ENCODE measurements at places on chromosomes 2 and 18.
A peak's percentile ranks its signal among the peaks of the same experiment; 100 is the strongest.

- DNase-seq: no peak
Measured at GRCh38 chr2:30643674-30644073, 163.6 kb downstream of the CAPN13 start.

DNA sequence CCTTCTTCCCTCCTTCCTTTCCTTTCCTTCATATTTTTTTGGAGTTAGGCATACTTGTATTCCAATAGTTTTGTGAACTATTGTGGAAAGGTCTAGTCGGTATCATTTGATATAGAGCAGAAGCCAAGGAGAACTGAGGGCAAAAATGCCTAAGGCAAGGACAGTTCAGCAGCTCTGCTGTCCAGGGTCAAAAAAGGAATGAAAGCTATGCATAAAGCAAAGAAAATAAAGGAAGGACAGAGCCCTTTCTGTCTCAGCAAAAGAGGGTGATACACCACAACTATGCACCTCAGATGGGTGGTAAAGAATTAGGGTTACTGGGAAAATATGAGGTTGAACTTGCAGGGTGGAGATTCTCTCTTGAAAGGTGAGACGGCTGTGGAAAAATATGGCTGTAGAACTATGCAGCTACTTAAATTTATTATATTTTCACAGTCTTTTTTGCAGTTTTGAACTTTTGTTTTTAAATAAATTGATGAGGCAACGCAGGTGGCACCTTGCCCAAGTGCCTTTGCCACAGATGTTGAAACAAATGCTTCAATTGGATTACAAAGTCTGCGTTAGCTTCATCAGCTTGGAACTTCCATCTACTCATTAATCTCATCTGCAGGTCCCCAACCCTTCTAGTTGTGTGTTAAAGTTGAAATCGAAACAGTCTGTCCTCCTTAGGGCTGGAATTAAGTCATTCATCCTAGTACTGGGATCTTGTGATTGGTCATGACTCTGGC, 20.8 kb downstream of the LHCGR start:
- no peak for DNase-seq

DNA sequence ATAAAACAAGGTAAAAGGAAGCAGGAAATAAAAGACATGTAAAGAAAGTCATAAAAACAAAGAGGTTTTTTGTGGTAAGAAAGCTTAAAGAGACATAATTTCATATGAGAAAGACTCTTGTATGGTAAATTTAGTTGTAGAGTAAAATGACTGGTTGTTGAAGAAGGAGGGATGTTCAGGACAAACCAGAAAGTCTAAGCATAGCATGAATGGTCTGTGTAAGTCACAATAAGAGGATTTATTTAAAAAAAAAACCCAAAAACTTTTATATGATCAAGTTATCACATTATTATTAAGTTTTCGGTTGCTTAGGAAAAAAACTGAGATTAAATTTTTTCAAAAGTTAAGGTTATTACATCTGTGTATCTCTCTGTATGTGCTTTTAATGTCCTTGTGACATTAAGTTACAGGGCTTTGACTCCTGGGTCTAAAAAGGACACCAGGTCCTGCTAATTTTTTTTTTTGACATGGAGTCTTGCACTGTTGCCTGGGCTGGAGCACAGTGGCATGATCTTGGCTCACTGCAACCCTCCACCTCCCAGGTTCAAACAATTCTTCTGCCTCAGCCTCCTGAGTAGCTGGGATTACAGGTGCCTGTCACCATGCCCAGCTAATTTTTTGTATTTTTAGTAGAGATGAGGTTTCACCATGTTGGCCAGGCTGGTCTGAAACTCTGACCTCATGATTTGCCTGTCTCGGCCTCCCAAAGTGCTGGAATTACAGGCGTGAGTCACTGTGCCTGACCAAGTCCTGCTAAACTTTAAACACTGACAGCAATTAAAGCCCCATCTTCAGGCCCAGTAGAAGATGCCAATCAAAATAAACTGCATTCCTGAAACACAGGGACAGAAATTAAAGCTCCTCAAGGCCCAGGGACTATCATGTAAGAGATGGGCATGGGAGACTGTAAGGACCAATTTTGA, 14.2 kb upstream of the OXER1 start:
- DNase-seq: no peak

GRCh38 chr18:13502585-13502984, 223.8 kb downstream of the FAM210A start:
- no peak for DNase-seq

GRCh38 chr18:3886575-3887322, 436.8 kb downstream of the TGIF1 start:
- no peak for DNase-seq

DNA sequence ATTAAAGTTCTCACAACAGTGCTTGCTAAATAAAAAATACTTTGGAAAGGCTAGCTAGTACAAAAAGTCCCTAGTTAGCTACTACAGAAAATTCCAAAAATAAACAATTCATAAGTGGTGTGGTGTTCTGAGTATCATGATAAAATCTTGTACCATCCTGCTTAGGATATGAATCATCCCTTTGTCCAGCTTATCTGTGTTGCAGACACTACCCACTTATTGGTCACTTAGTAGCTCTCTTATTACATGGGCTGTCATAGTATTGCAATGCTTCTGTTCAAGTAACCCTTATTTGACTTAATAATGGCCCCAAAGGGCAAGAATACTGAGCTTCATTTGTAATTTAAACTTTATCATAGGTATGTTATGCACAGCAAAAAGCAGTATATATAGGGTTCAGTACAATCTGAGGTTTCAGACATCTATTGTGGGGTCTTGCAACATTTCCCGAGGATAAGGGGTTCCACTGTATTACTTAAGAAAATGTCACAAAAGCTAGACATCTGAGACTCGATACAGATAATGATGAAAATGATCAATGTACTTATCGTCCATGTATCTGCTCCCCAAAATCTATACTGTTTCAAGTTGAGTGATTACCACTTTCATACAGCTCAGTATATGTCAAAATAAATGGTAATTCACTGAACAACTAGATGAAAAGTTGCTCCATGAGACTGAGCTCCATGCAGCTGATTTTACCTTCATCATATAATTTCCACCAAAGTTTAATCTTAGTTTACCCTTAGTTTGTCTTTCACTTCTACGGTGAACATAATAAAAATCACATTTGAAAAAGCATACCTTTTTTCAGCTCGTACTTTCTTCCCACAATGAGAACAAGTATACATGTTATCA, 93.8 kb downstream of the C2orf74 start:
- DNase-seq: no peak

DNA sequence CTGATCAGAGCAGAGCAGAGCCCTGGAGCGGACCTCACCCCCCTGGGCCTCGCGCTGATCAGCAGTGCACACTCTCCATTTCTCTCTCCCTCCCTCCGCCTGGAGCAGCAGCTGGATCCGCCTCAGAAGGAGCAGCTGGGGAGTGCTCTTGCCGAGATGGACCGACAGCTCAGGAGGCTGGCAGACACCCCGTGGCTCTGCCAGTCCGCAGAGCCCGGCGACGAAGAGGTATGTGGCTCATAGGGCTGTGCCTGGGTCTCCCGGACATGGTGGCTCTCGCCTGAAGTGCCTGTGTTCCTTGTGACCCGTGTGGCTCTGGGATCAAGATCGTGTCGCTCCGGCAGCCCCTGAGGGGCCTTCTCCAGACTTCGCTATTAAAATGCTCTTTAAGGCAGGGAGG, 102.5 kb downstream of the USP40 start:
- DNase-seq: no peak

- no peak for DNase-seq
Measured at GRCh38 chr2:45781464-45781811, 130.0 kb downstream of the PRKCE start.

DNA sequence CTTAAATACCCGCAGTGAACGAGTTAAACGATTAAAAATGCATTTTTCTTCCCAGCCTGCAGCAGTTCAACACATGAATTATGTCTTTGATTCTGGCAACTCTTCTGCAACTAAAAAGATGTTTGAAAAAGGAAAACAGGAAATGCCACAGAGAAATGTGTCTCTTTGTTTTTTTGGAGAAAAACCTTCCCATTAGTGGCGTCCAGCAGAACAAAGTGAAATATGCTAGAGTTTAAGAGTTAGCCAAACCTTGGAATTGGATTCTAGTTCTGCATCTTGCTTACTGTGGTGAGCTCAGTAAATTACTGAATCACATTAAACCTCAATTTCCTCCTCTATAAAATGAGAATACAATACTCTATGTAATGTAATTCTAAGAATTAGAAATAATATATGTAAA, 900.2 kb upstream of the ACVR2A start:
- no peak for DNase-seq

DNA sequence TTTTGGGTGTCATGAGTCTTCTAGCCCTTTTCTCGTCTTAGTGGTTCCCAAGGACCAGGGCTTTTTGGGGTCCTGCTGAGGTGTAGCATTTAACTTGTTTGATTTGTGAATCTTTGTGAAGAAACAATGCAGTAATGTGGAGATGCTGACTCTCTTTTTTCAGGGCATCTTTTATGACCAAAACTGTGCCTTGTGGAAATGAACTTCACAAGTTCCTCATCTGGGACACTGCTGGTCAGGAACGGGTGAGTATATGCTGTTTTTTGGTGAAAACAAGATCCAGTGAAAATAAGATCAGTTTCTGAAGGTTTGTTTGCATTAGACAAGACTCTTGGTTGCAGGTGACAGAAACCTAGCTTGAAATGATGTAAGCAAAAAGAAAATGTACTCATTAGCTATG, 83.9 kb downstream of the RAB31 start:
- DNase-seq: no peak

- DNase-seq: no peak
Measured at GRCh38 chr2:12704378-12704777, 12.4 kb upstream of the TRIB2 start.

GRCh38 chr2:197233473-197233872, 77.1 kb downstream of the ANKRD44 start:
- DNase-seq: no peak

DNA sequence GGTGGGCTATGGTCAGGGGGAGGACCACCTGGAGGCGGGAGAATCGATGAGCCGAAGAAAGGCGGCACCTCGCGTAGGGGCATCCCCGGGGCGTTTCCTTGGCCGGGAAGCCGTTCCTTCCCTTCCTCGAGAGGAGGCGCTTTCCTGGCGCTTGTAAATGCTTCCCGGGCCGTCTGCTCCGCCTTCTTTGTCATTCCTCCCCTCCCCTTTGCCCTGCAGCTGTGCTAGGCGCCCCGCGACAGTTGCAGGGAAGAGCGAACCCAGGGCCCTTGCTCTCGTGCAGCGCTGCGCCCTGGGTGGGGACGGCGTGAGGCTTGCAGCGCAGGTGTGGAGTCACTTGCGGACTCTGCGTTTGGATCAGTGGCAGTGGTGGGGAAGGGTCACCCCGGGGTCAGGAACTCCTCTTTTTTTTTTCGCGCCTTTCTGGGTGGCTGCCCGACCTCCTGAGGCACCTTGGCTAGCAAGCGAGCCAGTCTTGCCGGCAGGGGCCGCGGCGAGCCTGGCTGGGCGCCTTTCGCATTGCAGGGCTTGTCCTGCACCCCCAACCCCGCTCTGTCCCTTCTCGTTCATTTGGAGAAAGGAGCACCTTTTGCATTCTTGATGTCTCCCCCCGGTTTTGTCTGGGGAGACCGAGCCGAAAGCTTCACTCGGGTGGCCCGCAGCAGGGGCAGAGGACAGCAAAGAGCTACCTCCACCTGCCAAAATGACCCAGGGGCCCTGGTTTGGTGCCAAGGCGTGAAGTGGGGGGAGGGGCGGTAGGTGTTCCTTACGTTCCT, 858 bp downstream of the KCNS3 start:
- DNase-seq: peak; percentile 61

DNA sequence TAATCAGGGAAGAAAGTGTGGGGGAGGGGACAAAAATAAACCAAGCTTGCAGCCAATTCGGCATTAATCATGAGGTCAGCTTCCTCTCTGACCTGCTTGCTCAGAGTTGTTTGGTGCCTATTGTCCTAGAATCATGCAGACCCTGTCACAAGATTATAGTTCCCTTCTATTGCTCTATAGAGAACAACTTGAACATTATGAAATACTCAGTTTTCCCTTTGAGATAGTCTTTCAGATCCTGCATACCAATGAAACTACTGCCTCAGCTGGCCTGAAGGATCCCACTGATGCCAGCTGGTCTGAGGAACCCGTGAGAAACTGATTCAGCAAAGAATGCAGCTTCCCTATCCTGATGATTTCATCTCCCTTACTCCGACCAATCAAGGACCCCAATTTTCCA, 955 bp upstream of the BBS5 start:
- DNase-seq: no peak

- DNase-seq: no peak
Measured at GRCh38 chr2:231222318-231223000, 24.0 kb downstream of the ARMC9 start.

GRCh38 chr2:11096591-11096990, 58.7 kb upstream of the SLC66A3 start:
- no peak for DNase-seq

DNA sequence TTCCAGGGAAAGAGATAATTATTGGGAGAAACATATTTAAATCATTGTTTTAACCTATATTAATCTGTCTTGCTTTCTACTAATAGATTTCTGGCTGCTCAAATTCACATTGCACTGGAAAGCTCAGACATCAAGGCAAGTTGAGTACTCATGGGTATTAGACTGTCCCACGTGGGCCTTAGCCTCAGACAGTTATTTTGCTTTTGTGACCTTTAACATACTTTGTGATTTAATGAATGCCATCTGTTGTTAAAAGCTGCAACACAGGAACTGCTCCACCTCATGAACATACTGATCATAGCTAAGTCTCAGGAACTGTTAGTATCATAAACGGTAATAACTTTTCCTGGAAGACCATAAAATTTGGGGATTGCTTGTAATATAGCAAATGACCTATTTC, 2.7 kb upstream of the LCT start:
- no peak for DNase-seq

DNA sequence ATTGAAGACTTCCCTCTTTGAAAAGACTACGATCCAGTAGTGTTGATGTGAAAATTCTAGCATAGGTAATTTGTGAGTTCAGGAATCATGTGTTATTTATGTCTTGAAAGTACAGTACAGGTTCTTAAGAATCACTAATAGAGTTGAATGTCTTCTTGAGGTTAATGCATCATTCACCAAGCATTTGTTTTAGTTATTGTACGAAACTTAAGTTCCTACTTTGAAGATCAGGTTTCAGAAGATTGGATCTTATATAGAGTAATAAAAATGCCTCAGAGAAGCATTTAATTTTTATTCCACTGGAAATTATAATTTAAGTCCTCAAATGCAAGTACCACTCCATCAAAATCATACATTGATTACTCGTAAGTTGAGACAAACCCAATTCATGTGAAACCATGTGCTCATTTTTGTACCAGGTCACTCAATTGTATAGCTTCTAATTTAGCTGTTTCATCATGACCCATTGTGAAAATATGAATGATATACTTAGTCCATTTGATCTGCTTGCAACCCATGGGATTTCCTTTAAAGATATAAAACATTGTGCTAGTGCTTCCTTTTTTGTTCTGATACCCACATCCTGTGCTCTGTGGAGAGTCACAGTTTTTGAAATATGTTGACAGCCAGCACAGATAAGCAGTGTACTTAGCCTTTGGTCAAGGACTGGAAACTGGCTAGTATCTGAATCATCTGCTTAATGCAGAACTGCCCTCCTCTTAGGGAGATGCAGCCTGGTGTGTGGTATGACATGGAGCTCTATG, 22.5 kb upstream of the RAB27B start:
- no peak for DNase-seq

- DNase-seq: no peak
Measured at GRCh38 chr2:230085201-230085600, 16.5 kb upstream of the SLC16A14 start.
